ENCODE measurements at places on chromosomes 13 and 19.

DNA sequence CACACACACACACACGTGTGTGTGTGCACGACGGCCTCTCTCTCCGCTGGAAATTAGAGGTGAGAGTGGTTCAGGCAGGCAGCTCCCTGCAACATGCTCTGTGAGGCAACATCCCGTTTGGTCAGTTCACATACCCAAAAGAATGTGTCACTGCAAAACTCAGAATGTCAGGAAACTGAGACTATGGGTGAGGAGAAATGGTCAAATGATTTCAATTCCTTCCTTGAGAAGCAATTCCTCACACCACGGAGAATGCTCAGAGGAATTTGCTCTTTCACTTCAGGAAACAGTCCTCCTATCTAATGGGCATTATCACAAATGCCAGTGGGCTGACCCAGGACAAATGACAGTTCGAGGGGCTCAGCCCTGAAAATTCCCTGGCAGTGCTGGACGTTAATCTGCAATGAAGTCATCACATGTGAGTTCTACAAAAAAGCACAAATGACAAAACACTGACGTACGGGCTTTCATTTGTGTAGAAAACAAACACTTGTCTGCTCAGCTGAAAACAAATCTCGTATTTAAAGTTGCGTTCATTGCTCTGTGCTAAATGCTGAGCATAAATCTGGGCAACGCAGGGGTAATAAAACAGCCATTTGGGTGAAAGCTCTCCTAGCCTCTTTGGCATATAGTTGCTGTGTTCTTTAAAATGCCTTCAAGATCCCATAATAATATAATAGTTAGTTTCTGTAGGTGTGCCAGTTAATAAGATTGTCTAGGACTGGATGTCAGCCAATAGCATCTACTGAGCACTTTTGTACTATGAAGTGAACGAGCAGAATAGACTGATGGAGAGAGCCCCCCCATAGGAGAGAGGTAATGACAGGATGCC is 18.6 kb upstream of the LATS2 start:
- no peak for DNase-seq

GRCh38 chr13:85833921-85834320 is 34.7 kb upstream of the SLITRK6 start:
- DNase-seq: no peak

GRCh38 chr19:7982103-7982502 is 23.3 kb downstream of the ELAVL1 start:
- DNase-seq: no peak

DNA sequence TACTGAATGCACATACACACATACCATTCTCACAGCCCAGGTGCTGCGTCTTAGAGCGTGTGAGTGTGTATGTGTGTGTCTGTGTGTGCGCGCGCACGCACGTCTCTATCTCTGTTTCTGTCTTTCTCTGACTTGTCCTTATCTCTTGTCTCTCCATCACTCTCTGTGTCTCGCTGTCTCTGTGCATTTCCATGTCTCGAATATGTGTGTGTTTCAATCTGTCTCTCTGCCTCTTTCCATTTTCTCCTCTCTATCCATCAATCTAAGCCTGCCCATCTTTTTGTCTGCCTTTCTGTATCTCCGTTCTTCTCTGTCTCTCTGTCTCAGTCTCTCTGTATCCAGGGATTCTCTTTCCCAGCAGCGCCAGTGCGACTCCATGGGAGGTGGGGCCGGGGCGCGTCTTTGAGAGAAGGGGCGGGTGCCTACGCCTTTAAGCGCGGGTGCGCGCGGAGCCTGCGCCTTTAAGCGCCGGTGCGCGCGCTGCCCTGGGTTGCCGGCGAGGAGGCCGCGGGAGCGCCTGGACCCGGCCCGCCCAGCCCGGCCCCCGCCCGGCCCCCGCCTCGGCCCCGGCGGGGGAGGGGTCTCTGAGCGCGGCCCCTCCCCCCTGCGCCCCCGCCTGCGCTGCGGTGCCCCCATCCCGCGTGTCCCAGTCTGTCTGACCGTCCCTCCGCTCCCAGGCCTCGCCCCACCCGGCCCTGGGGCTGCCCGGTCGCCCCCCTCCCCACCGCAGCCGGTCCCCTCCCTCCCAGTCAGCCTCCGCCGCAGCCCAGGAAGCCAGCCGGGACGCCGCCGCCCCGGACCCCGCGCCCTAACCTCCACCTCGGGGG is at the start of gene LRFN3:
Gene LRFN3, plus strand, starts transcription at position 464 of the 827 bp plus-strand sequence. CDS start 3,052 bp downstream, outside the sequence.
- DNase-seq: peak; percentile 67

DNA sequence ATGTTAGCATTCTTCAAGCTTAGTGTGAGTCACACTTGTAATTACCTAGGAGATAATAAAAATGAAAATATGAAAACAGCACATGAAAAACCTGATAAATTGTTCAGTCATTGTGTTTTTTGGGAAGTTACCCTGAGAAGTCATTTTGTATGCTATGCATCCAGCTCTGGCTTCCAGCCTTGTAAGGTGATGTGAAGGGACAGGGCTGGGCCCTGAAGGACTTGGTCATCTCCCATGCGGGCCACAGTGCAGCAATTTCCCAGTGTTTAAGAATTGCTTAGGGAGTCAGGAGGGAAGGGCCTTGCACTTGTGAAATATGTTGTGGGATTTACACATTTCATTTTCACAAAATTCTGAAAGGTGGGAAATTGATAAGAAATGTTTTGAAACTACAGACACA is 41.3 kb downstream of the ARHGEF7 start:
- DNase-seq: no peak

DNA sequence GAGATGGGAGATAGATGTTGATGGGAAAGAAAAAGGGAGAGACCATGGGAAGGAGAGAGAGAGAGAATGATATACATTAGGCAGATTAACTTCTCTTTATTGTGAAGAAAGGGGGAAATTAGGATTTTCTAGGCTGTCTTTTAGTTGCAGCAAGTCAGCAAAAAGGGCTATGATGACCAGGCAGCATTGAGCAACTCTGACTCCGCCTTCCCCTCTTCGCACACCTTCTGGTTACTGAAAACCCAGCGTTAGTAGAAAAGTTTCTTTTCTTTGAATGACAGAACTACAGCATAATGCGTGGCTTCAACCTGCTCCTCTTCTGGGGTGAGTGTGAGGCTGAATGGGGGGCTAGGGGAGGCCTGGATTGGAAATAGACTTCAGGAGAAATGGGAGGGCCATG is at the start of gene ADGRE1:
Gene ADGRE1, plus strand, starts transcription at position 264 of the 400 bp plus-strand sequence. Its CDS starts 30 bp downstream, at position 294.
- DNase-seq: no peak

GRCh38 chr19:3818466-3818865 is 32.3 kb upstream of the MATK start:
- DNase-seq: no peak

- DNase-seq: no peak
Observed at GRCh38 chr19:4391701-4392483, 8.5 kb downstream of the SH3GL1 start.

- DNase-seq: no peak
Observed at GRCh38 chr13:36767276-36767675, 51.7 kb upstream of the RFXAP start.

DNA sequence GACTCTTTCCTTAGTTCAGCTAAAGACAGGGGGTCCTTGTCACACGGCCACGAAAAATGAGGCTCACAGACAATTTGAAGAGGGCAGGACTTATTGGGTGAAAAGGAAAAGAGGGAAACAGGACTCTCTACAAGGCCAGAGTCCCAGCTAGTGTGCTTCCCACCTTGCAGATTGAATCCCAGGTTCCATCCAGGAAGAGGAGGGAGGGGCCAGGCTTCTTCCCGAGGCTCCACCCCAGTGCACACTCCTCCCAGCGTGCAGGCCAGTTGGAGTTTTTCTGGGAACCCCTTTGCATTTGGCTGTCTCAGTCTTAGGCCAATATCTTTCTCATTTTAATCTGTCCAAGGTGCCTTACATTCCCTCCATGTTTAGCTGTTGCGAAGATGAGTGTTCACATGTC is 106.8 kb downstream of the DNAJC3 start:
- DNase-seq: no peak

DNA sequence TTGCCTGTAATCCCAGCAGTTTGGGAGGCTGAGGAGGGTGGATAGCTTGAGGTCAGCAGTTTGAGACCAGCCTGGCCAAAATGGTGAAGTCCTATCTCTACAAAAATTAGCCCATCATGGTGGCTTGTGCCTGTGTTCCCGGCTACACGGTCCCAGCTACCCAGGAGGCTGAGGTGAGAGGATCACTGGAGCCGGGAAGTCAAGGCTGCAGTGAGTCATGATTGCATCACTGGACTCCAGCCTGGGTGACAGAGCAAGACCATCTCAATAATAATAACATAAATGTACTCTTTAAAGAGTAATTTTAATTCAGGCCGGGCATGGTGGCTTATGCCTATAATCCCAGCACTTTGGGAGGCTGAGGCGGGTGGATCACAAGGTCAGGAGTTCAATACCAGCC is 38.7 kb downstream of the SKA3 start:
- DNase-seq: no peak

GRCh38 chr19:3819989-3820388 is 33.8 kb upstream of the MATK start:
- DNase-seq: no peak

DNA sequence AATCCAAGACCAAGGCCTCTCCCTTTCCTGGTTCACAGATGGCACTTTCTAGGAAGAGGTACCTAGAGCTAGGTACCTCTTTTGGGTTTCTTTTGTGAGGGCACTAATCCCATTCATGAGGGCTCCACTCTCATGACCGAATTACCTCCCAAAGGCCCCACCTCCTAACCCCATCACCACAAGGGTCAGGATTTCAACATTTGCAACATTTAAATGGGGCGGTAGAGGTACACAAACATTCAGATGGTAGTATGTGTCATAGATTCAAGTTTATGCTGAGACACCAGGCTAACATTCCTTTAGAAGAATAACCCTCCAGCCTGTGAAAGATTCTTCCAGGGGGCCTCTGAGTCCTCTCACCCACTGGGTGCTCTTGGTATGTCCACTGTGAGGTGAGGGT is 116.3 kb downstream of the FOXO1 start:
- DNase-seq: no peak

- DNase-seq: no peak
Observed at GRCh38 chr19:55625004-55625326, 599 bp upstream of the ZNF784 start.

- DNase-seq: no peak
Observed at GRCh38 chr13:63279136-63279535, 1863.5 kb upstream of the PCDH20 start.

DNA sequence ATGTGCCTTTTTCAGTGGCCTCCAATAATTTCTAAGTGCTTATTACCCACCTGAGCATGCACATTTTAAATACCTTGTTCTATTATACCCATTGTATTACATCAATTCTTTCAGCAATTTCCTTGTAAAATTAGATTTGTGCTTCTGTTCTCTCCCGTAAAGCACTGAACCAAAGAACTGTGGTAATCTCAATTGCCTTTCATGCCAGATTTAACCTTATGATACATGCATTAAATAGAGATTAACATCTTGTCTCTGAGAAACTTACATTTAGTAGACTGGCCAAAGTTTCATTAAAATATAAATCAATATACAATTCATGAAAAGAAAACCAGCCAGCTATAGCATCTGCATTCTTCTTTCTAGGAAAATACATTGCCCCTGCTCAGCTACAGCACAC is 137.2 kb downstream of the EFNB2 start:
- DNase-seq: no peak

- no peak for DNase-seq
Observed at GRCh38 chr19:38685666-38686529, 38.4 kb downstream of the ACTN4 start.

- peak; percentile 23 for DNase-seq
Observed at GRCh38 chr19:11737964-11738745, 591 bp downstream of the ZNF823 start.

- DNase-seq: no peak
Observed at GRCh38 chr13:44726214-44726613, 150.1 kb upstream of the TSC22D1 start.

DNA sequence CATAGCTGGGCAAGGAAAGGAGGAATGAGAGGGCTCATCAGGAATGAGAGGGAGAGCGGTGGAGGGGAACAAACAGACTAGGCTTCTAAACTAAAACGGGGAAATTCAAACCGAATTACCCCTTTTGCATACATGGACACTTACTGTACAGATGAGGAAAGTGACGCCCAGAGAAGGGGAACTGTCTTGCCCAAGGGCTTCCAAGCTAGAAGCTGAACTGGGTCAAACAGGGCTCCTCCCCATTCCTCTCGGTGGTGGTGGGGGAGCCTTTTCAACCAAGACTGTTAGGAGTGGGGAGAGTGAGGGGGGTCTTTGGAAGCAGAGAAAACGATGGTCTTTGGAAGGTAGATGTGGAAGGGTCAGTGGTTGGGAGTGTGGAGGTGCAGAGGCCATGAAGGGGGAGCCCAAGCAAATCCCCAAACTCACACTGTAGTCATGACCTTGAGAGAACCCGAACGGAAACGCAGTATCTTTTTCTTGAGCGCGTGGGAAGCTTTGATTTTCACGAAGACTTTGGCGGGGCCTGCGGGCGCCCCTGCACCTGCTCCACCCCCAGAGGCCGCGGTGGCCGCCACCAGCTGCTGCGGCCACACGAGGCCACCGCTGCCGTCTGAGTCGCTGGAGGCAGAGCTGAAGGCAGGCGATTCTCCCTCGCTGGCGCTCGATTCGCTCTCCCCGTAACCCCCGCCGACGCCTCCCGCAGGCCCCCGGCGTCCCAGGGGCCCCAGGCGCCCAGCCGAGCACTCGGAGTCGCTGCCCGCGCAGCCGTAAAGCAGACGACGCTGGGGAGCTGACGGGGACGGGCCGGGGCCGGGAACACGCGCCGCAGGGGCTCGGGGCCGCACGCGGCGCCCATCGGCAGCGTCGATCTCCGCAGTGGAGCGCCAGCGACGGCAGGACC is 12.3 kb upstream of the GNG8 start:
- DNase-seq: no peak

- DNase-seq: no peak
Observed at GRCh38 chr13:109586509-109587346, 199.7 kb downstream of the IRS2 start.

DNA sequence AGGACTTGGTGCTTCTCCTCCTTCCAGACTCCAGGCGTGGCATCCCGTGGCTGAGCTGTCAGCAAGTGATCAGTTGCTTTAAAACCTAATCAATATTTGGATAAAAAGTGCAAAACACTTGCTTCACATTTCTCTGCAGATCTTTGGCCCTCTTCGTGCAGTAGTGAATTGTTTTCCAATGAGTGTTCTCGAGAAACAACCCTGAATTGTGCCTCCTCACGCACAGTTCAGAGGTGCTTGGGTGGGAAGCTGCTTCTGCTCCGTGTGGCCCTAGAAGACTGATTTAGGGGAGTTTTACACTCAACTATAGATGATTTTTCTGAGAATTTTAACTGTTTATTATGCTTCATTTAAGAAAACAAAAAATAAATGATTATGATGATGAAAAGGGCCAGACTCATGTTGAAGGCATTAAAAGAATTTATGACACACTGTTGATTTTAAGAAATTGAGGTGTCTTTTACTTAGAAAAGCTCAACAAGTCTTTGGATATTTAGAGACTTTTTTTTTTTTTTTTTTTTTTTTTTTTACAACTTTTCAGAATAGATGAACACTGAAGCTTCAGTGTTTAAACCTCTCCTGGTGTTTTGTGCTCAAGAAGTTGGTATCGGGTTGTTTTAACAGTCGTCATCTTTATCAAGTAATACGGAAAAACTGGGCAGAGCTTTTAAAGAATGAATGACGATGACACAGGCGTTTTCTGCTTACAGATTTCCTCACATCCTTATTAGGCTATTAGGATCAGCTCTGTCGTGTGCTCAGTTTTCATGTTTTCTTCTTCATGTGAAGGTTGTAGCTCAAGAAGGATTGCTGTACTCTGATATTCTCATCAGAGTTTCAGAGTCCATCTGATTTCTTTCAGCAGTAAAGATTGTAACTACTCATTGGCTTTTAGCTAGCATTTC is 39.5 kb upstream of the TEX29 start:
- DNase-seq: no peak

- no peak for DNase-seq
Observed at GRCh38 chr13:47539317-47539716, 461.8 kb downstream of the SUCLA2 start.

GRCh38 chr13:41203810-41204209 is 9.4 kb upstream of the KBTBD7 start:
- DNase-seq: no peak

- DNase-seq: peak; percentile 80
Observed at GRCh38 chr19:49983645-49984229, 22.8 kb upstream of the SIGLEC11 start.
